ENCODE measurements at places on chromosomes 7 and 10. TPM values are rescaled to one million over a fixed set of nuclear protein-coding genes. Genes with fewer than 3 reads are reported as not detected.

The BET1 gene
- 29.7 TPM for total RNA-seq

The MEOX2 gene
- 0.19 TPM for total RNA-seq

The WDR86 gene
- 15.8 TPM for total RNA-seq

The C10orf53 gene
- total RNA-seq, result not detected

The CXCL12 gene
- 51.4 TPM for total RNA-seq

The ZCCHC24 gene
- total RNA-seq, result 6.2 TPM

The EPHB4 gene
- 113 TPM for total RNA-seq

The SYT15 gene
- total RNA-seq, result 1.5 TPM

The TSPAN14 gene
- total RNA-seq, result 57.9 TPM

The NKX2-3 gene
- not detected for total RNA-seq

The CASD1 gene
- 18.8 TPM for total RNA-seq

The SPDYE6 gene
- total RNA-seq, result not detected

The HTR5A gene
- total RNA-seq, result not detected

The KCNIP2 gene
- total RNA-seq, result 4.7 TPM

DNA sequence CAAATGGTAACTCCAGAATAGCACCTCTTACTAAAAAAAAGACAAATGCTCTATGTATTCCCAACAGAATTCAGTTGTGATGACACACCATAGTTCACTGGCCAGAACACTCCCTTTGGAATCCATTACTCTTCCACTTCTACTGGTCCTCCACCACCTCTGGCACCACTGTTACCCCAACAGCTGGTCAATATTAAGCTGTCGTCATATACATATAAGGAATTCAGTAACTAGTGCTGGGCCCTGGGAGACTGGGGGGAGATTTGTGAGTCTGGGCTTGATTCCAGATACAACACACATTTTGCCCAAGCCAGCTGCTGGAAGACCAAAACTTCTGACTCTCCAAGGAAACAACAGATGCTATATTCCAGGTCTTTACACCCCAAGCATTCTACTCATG lies 26.0 kb upstream of the ITGA8 start:
- DNase-seq, result no peak

GRCh38 chr10:79148452-79149344 lies 79.9 kb downstream of the ZMIZ1 start:
- DNase-seq, result no peak

GRCh38 chr10:69071610-69072009 lies 16.3 kb upstream of the SRGN start:
- DNase-seq, result no peak

- DNase-seq, result no peak
Measured at GRCh38 chr7:4207011-4207410, 475.1 kb upstream of the FOXK1 start.

DNA sequence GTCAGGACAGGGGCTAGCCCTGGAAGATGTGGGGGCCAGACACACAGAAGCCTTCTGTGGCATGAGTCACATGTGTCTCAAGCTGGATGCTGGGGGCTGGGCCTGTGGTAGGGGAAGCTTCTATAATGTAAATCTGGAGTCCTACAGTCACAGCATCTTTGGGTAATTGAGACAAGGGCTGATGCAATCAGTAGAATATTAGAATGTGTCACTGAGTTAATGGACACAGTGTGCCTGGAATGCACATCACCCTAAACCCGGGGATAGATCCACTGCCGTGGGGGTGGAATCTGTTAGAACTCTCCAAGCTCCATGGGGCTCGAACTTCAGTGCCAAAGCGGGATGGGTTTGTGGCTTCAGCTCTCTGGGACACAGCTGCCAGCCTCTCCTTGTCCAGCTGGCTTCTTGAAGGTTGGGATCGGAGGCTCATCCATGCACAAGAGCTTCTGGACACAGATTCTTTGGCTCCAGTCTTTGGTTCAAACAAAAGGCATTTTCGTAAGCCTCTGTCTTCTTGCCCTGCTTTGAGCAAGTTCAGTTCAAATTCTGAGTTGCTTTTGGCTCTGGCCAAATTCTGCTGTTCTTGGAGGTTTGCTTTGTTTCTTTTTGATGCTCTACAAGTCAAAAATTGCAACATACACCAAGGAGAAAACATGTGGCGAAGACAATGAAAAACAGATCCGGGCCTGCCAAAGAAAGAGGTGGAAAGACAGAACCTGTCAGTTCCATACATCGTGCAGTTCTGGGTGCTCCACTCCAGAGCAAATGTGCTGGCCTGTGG lies 194.8 kb upstream of the ZNF32 start:
- DNase-seq, result no peak

GRCh38 chr10:21334891-21335696 lies 190.4 kb downstream of the SKIDA1 start:
- DNase-seq, result no peak

- DNase-seq, result peak; percentile 19
Measured at GRCh38 chr7:148084138-148084537, 506.4 kb upstream of the C7orf33 start.

DNA sequence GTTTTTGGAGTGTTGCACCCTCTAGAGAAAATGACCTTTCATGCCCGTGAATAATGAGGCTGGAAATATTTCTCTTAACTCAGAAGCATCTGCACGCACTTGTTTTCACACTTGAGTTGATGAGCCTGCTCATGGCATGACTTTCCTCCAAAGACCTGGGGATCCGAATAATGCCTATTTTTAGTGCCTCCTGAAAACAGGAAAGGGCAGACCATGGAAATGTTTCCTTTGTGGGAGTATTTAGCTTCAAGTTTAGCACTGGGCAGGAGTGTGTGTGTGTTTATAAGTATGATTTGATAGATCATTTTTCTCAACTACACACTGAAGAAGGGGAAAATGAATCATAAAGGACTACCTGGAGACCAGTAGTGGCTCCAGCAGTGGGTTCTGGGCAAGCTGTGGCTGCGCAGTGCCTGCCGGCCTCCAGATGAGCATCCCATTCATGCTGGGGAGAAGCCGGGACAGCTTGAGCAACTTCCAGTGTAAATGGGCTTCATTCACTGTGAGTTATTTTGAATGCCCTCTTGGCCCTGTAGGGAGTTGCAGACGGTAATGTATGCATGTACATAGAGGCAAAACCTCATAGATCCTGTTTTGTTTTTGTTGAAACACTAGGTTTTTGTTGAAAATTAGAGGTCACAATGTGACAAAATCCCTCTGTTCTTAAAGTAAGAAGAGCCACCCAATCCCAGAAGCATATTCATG lies 117.8 kb upstream of the INSYN2A start:
- no peak for DNase-seq

DNA sequence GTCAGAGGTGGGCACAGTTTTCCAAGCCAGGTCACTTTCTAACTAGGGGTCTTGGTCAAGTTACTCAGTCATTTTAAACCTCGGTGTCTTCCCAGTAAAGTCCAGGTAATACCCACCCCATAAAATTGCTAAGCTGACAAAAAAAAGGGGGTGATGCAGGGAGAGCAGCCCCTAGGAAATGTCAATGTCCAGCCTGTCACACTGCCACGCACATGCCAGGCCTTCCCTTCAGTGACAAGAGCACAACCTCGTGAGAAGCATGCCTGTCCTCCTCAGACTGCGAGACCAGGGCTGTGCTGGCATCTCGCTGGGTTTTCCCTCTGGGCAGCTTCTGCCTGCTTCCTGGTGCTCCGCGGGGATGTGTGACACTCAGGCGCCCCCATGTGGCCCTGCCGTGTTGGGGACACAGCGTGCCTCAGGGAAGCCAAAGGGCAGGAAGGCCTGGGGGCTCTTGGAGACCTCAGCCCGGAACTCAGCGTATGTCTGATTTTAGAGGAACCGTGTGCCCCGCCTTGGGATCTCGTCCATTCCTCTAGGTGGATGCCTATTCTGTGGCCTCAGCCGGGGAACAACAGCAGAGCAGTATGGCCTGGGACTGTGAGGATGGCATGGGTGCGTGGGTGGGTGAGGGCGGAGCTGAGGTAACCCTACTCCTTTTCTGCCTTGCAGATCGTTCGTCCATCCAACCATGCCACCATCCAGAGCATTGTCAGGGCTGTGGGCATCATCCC lies 10.2 kb upstream of the GDF2 start:
- peak; percentile 87 for DNase-seq

DNA sequence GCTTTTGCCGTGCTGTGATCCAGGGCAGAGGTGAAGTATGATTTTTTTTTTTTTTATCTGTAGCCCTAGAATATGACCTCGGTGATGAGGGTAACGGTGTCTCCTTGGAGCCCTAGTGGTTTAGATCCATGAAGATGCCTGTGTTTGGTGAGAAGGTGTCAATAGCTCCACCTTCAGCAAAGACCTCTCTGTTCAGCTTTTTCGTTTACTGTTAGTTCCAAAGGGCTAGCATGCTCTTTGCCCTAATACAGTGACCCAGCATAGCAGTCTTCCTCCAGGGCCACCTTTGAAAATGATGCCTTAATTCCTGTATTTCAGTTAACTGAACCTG lies 746 bp upstream of the MRPS16 start:
- no peak for DNase-seq

- no peak for DNase-seq
Measured at GRCh38 chr7:74032191-74032490, 4.2 kb downstream of the ELN start.

- no peak for DNase-seq
Measured at GRCh38 chr7:22269963-22270362, 87.0 kb downstream of the RAPGEF5 start.

DNA sequence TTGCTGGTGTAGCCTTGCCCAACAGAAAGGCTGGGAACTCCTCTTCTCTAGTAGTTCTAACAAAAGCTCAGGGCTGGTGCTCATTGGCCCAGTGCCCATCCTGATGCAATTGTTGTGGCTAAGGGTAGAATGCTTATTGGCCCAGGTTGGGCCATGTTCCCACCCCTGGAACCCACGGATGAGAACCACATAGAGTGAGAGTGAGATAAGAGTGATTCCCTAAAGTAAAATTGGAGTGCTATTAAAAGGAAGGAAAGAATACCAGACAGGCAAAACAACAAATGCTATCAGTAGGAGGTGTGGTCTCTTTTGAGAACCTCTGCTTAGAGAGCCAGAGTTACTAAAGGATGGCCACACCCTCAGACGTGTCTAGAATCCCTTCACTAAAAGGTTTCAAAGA lies 49.2 kb downstream of the LGI1 start:
- no peak for DNase-seq

DNA sequence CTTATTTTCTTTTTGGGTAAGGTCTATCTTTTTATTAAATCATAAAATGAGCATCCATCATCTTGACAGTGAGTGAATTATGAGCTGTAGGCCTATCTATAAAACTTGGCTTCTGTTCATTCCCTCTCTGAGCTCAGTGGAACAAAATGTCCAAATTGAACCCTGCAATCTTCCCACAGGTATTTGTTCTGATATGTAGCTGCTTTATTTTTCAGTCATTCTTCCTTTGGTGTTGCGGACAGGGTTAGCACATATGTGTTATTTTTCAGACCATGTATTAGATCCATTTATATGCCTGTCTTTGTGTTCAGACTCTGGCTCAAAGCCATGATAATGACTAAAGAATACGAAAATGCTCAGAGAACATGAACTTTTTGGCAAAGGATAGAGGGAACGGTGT lies 201.6 kb upstream of the KIAA1217 start:
- no peak for DNase-seq

DNA sequence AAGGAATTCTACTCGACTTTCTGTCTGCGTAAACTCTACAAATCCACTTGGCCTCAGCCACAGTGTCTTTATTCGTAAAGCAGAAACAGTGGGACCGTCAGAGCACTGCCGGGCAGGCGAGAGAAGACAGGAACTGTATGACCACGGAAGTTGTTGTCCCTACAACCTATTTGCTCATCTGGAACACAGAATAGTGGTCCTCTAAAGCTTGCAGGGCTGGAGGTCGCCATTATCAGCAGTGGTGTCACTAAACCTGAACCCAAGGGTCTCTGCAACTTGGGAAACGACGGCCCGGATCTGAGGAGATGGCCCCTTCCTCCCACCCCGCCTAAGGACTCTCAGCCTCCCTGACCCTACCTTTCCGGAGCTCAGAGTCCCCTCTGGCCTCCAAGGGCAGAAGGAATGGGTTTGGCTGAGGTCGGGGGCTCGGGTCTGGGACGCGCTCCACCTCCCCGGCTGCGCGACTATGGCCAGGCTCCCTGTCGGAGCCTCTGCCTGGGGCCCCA lies 442 bp downstream of the STYXL1 start:
- no peak for DNase-seq

DNA sequence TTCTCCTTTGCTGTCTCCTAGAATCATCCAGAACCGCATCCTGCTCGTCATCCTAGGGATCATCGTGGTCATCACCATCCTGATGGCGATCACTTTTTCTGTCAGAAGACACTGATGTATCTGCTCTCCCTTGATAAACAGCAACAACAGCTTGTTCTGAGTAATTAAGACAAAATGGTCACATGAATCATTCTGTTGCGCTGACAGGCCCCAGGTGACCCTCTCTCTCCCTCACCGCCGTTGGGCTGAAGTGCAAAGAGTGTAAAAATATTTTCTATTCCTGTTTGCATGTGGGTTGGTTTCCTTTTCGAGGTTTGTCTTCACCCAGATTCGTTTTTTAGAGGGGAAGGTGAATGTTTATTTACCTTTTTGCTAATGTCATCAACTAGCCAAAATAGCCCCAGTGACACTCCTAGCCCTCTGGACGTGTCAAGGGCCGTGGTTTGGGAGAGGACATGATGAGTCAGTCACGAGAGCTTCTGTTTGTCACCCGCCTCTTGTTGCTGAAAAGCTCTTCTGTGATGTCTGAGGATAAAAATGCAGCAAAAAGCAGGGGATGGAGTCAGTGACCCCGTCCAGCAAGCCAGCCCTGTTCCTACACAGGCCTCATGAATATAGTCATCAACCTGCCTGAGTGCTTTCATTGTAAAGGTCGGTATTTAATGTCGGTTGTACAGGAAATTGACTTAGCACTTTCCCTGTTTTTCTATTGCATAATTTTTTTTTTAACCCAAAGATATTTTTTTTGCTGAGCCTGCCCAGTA lies 134.6 kb upstream of the TCF7L2 start:
- no peak for DNase-seq

- DNase-seq, result no peak
Measured at GRCh38 chr10:60807499-60807898, 29.2 kb downstream of the CDK1 start.

DNA sequence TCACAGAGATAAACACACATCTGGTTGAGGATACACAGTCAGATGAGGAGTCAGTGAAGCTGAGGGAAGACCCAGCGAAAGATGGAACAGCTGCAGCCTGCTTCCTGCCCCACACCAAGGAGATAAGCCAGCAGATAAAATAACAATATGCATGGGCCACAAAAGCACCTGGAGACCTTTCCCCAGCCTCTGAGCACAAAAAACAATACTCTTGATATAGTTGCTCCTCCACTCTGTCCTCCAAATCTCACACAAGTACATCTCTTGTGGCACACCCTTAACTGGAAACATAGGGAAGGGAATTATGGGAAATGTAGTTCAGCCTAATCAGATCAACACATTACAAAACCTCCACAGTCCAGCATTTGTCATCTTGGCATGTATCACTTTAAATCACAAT lies 9.7 kb upstream of the FHIP2A start:
- DNase-seq, result no peak

Measured in H1 (cell line).